ENCODE measurements at places on chromosomes 5 and 9.

DNA sequence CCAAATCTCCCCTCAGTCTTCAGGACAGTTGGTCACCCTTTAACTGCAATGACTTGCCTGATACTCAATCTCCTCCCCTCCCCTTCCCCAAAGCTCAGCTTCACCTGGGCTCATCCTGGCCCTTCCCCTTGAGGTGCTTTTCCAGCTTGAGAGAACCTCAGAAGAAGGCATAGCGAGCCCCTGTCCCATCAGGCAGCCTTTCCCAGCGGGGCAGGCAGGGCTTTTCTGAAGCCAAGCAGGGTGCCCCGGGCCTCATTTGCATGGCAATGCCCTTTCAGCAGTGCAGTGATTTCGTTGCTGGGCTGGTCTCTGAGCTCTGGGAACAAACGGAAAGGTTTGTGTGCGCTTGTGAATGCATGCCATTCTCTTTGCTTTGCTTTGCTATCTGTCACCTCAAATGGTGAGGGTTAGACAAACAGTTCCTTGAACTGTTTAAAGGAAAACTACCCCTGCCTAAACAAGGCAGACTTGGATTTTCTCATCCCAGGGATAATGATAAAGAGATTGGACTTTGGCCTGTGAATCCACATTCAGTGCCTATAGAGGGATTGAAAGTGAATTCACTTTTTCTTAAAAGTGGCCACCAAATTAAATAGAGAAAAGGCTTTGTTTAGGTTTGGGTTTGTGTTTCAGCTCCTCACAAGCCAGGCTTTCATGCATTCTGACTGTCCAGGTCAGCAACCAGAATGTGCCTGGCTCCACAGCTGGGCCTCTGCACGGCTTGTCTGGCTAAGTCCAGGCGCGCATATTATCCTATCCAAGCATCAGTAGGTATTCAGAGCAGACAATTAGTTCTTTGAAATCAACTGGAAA, 165.3 kb downstream of the ZNF608 start:
- no peak for DNase-seq

- DNase-seq = no peak
Observed at GRCh38 chr5:138369261-138369660, 16.8 kb downstream of the KDM3B start.

GRCh38 chr9:71781391-71781790, 13.1 kb upstream of the CEMIP2 start:
- DNase-seq = no peak

- DNase-seq = no peak
Observed at GRCh38 chr9:130327070-130327780, 61.7 kb downstream of the HMCN2 start.

DNA sequence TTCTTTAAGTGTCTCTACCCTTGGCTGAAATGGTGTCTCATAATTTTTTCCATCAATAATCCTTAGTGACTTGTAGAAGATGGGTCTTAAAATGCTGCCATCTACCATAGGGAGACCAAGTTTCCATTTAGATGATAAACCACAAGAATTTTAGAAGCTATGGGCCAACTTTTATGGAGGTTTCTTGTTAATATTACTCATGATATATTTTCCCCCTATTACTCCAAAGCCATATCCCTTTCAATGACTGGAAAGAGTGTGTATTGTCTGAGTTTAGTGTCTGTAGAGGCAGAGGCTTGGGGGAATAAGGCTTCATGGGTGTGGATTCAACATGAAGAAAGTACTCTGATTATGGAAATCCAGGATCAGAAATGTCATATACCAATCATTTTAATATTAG, 507.3 kb upstream of the TNC start:
- no peak for DNase-seq

DNA sequence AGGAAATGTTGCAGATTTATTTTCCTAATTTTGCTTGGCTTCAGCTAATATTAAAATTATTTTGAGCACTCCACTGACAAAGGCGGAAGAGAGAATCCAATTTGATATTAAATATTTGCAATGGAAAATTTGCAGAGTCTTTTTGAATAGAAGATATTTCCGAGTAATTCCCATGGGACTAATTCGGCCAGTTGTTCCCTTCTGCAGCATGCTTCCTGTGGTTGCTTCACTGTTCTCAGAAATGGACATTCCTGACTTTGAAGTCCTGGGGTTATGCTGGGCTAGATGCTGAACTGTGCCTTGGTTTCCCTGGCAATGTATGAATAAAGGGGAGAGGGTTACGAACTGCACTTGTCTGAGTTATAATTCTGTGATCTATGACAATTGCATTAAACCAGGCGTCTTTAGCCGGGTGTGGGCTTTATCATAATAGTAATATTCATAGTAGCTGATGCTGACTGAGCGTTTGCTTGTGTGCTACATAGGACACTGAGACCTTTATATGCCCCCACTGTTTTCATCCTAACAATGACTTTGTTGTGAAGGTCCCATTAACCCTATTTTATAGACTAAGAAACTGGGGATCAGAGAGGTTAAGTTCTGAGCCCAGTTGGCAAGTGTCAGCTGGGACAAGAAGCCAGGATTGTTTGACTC, 114.5 kb upstream of the SPRY4 start:
- DNase-seq = no peak

- DNase-seq = no peak
Observed at GRCh38 chr5:121867403-121867802, 15.7 kb downstream of the FTMT start.

GRCh38 chr5:134004626-134005416, at the start of gene VDAC1:
TSS of gene VDAC1 (minus strand) at chr5:134004975. CDS start at chr5:133993012, 11,963 bp downstream.
- DNase-seq = no peak

GRCh38 chr9:76374783-76375559, 19.3 kb downstream of the RFK start:
- no peak for DNase-seq

DNA sequence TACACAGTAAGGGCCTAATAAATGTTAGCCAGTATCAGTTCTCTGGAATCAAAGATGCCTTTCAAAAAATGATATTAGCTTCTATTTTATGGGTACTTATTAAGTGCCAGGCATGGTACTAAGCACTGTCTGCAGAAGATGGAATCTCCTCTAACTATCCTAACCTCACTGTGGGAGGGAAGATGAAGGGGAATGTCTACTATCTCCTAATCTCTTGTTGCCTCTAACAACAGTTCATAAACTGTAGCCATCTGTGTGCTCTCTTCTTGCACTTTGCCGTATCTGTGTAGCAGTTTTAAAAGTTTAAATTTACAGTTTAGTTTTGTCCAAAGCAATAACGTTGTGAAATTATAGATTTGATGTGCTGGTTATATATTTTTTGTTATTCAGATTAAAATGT, 99.6 kb upstream of the CCDC112 start:
- DNase-seq = no peak

GRCh38 chr9:118331622-118332045, 627.4 kb downstream of the TLR4 start:
- no peak for DNase-seq

GRCh38 chr5:143014017-143014651, 244.0 kb downstream of the ARHGAP26 start:
- DNase-seq = no peak

DNA sequence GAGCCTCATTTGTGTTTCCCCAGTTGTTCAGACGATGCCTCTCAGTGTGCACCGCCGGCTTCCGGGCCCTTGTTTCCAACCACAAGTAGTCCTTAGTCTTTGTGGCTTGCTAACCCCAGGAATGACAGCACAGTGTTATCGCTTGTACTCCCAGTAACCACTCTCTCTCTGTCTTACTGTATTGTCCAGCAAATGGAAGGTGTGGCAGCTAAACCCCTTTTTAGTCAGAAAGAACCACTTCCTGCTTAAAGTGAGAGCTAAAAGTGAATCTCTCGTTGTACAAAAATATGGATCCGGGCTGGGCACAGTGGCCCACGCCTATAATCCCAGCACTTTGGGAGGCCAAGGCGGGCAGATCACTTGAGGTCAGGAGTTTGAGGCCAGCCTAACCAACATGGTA, 61.3 kb downstream of the ENC1 start:
- DNase-seq = no peak

DNA sequence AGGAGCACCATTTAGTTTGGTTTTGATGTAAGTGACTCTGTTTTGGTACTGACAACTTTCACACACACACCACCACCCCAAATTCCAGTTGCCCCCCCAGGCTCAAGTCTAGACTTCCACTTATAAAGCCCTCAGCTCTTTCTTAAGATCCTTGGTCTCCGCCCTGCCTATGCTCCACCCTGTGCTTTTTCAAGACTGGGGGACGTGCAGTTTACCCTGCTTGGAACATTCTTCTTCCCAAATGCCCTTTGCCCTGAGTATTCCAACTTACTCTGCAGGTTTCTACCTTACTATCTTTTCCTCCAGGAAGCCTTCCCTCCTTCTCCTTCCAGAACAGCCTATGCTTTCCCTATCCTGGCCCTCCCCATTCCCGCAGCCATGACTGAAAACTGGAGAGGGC, 1.5 kb upstream of the TRIM14 start:
- DNase-seq = no peak

- DNase-seq = no peak
Observed at GRCh38 chr5:41115281-41115680, 44.1 kb upstream of the MROH2B start.

- no peak for DNase-seq
Observed at GRCh38 chr5:168568738-168569137, 10.4 kb downstream of the PANK3 start.

DNA sequence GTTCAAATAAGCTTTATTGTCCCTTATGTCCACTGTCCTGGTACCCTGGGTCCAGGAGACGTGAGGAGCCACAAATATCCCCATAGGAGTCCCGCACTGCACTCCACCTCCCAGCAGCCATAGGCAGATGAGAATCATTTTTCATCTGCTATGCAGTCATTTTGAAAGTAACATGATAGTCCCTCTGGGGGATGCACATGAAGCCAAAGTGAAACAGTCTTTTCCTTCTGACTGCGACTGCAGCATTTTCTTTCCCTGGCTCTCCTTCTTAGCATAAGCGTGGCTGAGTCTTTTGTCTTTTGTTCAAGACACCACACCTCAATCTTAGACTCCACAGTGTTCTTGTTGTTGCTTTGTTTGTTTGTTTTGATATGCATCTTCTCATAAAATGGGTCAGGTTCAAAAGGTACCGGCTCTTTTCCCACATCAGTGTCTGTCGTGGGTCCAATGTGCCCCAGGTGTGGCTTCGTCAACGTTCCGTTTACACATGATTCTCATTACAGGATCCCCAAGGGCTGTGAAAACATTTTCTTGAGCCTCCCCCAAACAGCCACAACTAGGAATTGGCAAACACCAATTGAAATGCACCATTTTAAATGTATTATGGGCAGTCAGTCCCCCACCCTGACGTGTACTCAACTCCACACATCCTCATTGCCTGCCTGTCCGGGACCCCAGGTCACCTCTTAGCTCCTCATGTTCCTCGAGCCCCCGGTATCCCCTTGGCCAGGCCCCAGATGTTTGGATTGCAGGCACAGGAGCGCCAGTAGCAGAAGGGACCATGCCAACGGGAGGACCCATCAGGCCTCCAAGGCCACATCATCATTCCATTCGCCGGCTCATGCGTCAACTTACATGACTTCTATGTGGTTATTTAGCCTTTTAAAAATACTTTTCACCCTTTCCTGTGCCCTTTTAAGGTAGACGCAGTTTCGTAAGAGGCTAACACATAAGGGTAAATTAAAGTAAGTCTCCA, 237.8 kb upstream of the DAPK1 start:
- DNase-seq = no peak

GRCh38 chr9:8259028-8259427, 459.4 kb upstream of the DMAC1 start:
- no peak for DNase-seq

GRCh38 chr5:82347201-82347865, 69.2 kb upstream of the RPS23 start:
- no peak for DNase-seq

DNA sequence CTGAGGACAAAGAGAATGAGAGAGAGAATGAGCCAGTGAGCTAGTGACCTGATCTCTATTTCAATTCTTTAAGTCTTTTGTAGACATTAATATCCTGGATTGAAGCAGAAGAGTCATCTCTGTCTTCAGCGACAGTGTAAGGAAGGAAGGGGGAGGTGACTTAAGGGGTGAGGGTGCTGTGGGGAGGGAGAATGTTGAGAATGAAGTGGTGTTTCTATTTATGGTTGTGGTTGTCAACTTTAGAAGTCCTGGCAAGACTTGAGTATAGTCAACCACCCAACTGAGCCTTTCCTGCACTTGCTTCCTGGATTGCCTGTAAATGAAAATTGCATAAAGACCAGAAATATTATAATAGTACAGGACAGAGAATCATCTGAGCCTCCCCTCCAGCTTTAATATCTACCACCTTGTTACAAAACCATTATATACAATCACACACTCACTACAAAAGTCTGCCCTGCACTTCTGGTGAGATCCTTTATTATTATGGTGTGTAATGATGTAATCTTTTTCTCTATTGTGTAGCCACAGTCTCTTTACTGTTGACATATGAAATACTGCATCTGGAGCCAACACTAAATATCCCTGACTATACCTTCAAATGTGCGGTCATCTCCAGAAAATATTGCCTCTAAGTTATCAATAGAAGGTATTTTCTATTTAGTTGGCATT, 91.7 kb downstream of the NTRK2 start:
- no peak for DNase-seq

- no peak for DNase-seq
Observed at GRCh38 chr5:136907371-136907770, 542.0 kb upstream of the TRPC7 start.

GRCh38 chr5:68288707-68289134, 73.2 kb downstream of the PIK3R1 start:
- no peak for DNase-seq

- DNase-seq = no peak
Observed at GRCh38 chr5:167816354-167816753, 475.1 kb upstream of the WWC1 start.

DNA sequence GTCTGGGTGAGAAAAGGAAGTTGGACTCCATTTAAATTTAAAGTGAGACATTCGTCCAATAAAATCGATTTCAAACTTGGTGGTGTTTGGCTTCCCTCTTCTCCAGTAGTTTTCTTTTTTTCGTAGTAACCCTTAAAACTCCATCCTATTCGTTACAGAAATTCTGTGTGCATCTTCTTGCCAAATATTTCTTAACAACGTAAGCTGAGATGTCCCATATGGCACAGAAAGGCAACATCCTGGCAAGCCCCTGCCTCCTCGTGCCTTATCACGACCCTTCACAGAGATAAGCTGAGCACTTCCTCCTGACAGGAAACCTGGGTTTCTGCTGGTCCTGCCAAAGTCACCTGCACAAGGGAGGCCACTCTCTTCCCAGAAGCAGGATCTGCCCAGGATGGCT, 11.8 kb upstream of the ADAMTS2 start:
- DNase-seq = no peak

DNA sequence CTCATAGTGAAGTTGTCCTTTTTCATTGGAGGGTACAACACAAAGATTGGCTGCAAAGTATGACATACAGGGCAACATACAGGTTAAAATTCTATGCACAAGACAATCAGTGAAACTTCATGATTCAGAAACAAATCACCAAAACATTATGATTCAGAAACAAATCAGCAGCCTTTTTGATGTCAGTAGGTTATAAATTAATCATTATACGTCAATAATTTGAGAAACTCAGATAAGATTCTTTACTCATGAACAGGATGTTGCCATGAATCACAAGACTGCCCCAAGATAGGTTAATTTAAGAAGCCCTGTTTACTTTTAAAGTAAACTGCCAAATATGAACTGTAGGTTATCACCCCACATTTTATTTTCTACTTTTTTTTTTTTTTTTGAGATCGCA, 62.2 kb upstream of the IL33 start:
- no peak for DNase-seq

GRCh38 chr5:81971712-81972491, at the start of gene ATG10:
TSS of gene ATG10 (plus strand) at chr5:81972023. CDS start at chr5:81987571, 15,548 bp downstream.
- peak; percentile 62 for DNase-seq

All from cerebellar nuclear complex (tissue), 1 donor.